Diencephalon (tissue), 1 donor: ENCODE measurements at places on chromosomes 6 and 20. TPM values are rescaled to one million over a fixed set of nuclear protein-coding genes. Genes with fewer than 3 reads are reported as not detected.

SLC35D3 gene
- 1.4 TPM for total RNA-seq

TFAP2D gene
- total RNA-seq: 0.92 TPM

OR2H1 gene
- total RNA-seq: not detected

EEF1A2 gene
- 313 TPM for total RNA-seq

RIOK1 gene
- total RNA-seq: 29.8 TPM
